Cardiac fibroblast (primary cell): ENCODE measurements at places on chromosomes 12 and 14.

- DNase-seq = no peak
Measured at GRCh38 chr12:97645726-97646125, 183.1 kb downstream of the RMST start.

DNA sequence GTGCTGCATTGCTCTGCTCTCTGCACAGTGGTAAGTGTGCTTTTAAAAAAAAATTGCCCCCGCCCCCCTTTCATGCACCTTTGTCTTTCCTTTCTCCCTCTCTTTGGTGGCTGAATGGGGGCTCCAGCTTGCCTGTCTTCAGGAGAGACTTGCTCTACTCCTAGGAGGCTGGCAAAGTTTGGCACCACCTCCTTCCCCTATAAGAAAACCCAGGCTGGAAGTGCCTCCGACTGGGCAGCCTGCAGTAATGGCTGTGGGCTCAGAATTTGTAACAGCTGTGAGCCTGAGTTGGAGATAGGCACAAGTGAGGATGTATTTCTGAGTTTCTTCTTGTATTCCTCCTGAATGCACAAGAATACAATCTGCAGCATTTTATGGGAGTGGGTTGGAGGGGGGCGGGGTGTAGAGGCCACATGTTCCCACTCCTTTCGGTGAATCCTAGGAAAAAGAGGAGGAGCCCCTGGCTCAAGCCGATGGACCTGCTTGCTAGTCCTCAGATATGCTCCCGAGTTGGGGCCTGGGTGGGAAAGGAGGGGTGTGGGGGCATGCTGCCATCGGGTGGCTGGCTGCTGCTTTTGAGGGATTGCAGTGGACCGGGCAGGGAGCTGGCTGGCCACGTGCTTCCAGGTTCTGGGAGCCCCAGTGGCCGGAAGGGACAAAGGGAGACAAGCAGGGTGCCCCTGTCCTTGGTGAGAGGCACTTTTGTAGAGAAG lies 124.3 kb downstream of the TSPAN9 start:
- no peak for DNase-seq

DNA sequence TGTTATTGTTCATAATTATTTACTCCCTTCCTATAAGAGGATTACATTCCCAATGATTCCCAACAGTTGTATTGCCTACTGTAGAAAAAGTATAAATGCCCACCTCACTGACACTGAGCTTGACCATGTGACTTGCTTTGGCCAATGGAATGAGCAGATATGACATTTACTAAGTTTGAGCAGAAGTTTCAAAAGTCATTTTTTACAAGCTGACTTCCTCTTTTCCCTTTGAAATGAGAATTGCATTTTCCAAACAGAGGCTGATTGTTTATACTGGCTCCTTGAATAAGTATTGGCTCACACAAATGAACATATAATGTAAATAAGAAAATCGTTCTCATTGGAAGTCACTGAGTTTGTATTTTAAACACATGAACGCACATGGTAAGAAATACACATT lies 116.4 kb upstream of the LRFN5 start:
- DNase-seq = no peak

- no peak for DNase-seq
Measured at GRCh38 chr12:51675071-51675803, 84.2 kb downstream of the SCN8A start.

GRCh38 chr14:57974896-57975295 lies 109.0 kb upstream of the SLC35F4 start:
- DNase-seq = no peak

DNA sequence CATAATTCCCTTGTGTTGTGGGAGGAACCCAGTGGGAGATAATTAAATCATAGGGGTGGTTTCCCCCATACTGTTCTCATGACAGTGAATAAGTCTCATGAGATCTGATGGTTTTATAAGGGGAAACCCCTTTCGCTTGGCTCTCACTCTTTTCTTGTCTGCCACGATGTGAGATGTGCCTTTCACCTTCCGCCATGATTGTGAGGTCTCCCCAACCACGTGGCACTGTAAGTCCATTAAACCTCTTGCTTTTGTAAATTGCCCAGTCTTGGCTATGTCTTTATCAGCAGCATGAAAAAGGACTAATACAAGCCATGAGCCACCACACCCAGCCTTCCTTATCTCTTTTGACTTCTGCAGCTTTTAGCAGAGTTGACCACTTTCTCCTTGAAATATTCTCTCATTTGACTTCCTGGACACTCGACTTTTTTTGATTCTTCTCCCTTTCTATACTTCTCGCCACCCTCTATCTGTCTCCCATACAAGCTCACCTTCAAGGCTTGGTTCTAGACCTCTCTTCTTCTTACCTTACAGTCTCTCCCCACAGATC lies 2.3 kb downstream of the MTERF2 start:
- DNase-seq = no peak

GRCh38 chr14:35940291-35940690 lies 114.2 kb downstream of the BRMS1L start:
- DNase-seq = no peak
